Activated CD4-positive, alpha-beta T cell treated with anti-CD3 and anti-CD28 coated beads, Interleukin-2, amount 10 ng/mL, durations not matched to agents 24 days and 14 days (primary cell): ENCODE measurements at places on chromosomes 1 and 21.

DNA sequence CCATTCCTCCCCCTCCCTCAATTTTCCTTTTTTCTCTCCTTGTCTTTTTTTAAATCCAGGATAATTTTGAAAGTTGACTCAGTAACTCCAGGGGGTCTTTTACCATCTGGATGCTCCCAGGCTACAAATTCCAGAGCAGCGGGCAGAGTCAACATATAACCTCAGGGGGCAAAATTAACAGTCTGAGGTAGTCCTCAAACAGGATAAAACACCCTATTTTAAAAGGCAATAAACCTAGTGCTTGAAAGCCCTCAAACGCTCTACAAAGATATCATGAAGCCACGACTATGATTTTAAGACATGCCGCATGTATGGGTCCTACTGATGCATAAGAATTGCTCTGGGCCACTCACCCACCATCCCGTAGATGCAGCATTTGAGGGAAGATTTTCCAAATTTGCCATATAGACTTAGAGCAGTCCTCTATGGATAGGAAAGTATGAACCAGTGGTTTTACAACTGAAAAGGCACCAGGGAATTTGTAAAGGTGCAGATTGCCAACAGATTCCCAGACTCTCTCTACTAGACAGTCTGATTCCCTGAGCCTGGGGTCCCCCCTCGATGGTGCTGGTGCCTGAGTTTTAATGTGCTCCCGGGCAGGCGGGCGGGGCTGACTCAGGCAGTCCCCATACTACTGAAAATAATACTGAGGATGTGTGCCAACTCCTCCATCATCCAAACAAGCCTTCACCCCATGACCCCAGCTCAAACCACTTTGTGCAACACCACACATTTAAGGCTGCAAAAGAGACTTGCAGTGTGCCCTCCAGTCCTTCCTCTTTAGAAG lies 37.2 kb downstream of the PTPN14 start:
- no peak for DNase-seq

- DNase-seq: no peak
These were observed 1.7 kb downstream of the COP1 start for GRCh38 chr1:176205332-176205914.

DNA sequence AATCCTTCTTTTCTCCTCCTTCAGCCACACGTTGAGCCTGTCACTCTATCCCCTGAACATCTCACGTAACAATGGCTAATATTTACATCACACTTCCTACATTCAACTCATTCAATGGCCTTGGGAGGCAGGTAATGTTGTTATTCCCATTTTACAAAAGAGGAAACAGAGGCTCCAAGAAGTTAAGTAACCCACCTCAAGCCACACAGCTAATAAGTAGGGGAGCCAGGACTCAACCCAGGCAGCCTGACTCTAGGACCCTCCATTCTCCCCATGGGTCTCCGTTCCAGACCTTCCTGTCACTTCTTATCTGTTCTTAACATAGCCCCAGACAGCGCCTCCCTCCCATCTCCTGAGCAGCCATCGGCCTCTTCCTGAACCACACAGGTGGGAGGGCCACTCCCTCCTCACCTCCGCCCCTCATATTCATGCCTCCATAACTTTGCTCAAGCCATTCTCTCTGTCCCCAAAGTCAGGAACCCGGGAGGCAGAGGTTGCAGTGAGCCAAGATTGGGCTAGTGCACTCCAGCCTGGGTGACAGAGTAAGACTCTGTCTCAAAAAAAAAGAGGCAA lies 2.2 kb downstream of the PADI4 start:
- no peak for DNase-seq

DNA sequence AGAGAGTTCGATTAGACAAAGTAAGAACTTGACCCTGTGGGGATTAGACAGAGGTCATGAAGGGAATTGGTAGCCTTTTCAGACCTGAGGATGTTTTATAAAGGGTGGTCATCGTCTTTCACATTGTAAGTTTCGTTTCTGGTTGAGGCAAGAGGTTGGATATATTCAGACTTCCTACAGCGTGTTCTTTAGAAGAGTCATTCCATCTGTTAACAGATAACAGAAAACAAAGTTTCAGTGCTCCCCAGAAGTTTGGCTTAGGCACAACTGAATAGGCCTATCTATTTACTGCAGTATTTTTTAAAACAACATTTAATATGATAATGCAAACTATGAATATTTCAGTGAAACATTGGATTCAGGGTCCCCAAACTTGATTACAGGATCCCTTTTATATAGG lies 17.1 kb upstream of the IVNS1ABP start:
- no peak for DNase-seq

GRCh38 chr1:234368320-234369032 lies 4.8 kb upstream of the COA6 start:
- peak; percentile 61 for DNase-seq

DNA sequence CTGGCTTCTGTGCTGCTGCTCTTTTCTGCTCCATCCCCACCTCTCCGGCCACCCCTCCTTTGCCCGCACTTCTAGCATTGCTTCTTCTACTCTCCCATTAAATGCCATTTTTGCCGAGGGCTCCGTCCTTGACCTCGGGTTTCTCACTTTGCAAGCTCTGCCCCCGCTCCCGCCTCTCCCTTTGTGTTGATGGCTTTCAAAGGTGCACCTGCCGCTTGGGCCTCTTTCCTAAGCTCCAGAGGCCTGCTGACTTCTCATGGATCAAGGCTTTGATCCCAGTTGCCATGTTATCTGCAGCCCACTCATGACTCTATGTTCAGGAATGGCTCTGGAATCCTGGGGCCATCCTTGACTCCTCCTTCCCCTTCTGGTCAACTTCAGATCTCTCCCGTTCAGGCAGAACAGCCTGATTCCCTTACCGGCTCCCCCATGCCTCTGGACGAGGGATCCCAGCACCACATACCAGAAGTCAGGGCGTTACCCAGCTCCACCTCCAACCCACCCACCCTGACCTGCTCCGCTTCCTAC lies 54.3 kb downstream of the TLR5 start:
- no peak for DNase-seq

DNA sequence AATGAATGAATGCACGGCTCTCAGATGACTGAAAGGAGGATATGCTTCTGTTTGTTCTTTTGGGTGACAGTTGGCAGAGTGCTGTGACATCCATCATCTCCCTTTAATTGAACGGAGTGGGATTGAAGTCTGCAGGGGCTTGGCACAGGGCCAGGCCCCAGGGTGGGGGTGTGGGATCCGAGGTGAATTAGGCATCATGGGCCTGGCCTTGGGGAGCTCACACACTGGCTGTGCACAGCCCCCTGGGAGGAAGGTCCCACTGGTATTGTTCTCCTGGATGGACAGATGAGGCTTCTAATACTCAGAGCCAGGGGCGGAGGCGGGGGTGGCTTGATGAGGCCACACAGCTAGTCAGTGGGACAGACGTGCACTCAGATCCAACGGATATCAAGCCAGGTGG lies 19.3 kb downstream of the EPHB2 start:
- no peak for DNase-seq

- DNase-seq: no peak
These were observed 3.9 kb downstream of the KRTAP19-8 start for GRCh38 chr21:31034378-31034777.

- DNase-seq: no peak
These were observed 26.3 kb upstream of the TINAGL1 start for GRCh38 chr1:31549809-31550620.

DNA sequence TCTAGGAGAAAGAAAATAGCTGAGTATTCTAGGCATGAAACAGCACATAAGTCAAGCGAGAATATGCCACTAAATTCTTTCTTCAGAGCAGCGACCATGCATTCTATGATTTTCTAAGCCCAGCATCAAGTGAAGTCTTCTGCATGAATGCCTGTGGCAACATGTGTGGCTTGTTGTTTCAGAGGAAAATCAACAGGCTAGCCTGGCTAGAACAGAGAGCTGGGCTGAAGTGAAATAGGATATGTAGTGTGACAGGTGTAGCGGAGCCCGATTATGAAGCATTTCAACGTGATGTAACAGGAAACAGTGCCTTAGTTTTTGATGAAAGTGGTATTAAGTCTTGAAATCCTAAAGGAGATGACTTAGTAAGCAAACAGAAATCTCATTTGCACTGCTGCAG lies 7.0 kb downstream of the CSDE1 start:
- no peak for DNase-seq

GRCh38 chr1:240652961-240653409 lies 41.0 kb upstream of the GREM2 start:
- DNase-seq: no peak

GRCh38 chr1:241376701-241377100 lies 19.7 kb upstream of the RGS7 start:
- no peak for DNase-seq

GRCh38 chr21:38916214-38916964 lies 110.7 kb downstream of the ETS2 start:
- no peak for DNase-seq

DNA sequence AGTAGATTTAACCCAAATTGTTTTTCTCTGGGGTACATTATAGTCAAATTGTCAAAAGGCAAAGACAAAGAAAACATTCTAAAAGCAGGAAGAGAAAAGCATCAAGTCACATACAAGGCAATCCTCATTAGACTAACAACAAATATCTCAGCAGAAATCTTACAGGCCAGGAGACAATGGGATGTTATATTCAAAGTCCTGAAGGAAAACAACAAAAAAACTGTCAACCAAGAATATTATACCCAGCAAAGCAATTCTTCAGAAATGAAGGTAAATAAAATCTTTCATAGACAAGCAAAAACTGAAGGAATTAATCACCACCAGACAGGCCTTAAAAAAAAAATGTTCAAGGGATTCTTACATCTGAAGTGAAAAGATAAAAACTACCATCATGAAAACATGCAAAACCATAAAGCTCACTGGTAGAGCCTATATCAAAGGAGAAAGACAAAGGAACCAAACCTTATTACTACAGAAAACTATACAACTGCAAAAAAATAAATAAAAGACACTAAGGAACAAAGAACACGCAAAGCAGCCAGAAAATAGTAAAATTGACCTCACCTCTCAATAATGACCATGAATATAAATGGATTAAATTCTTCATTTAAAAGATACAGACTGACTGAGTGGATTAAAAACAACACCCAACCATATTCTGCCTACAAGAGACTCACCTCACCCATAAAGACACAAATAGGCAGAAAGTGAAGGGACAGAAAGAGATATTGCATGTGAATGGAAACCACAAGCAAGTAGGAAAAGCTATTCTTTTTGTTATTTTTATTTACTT lies 113.8 kb upstream of the ZC3H11B start:
- DNase-seq: no peak

DNA sequence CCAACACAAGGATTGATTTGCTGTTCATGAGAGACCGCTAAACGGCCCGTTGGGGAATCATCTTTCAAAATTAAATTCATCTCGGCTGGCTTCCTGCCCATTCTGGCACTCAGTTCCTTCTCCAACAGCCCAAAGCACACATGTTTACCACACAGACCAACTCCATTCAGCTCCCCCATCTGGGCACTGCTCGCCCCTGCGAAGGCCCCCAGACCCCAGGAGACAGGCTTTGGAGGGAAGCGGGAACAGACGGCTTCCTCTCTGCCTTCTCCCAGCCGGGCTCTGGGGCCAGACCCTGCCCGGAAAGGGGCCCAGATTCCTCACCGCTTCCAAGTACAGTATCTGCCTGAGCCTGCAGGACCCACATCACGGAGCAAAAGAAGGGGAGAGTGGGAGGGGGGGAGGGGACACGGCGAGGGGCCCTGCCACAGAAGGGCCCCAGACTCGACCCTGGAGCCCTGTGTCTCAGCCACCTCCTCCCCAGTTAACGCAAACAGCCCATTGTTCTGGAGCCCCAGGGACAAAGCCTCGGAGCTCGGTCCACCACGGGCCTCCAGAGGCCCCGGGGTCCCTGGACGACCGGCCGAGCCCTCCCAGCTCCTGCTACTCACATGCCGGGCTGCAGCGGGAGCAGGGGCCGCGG lies 660 bp downstream of the MEGF6 start:
- DNase-seq: no peak

- DNase-seq: no peak
These were observed 73.5 kb downstream of the KAZN start for GRCh38 chr1:14672005-14672404.

- peak; percentile 65 for DNase-seq
These were observed 101.3 kb upstream of the ARTN start for GRCh38 chr1:43832255-43832654.

- peak; percentile 41 for DNase-seq
These were observed 30.6 kb downstream of the IARS2 start for GRCh38 chr1:220124542-220124941.

DNA sequence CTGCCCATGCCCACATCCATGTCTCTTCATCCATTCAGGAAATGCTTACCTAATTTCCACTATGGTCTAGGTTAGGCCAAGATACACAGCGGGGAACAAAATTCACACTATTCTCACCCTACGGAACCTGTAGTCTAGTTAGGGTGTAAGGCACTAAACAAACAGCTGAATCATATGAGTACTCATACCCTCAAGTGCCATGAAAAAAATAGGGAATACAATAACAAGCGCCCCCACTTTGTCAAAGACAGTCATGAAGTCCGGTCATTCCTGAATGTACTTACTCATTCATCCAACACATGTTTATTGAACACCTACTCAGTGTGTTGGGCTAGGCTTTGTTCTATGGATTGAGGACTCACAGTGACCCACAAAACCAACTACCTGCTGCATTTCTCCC lies 6.2 kb upstream of the FYB2 start:
- DNase-seq: no peak

- DNase-seq: no peak
These were observed 11.4 kb downstream of the HP1BP3 start for GRCh38 chr1:20775700-20776099.

DNA sequence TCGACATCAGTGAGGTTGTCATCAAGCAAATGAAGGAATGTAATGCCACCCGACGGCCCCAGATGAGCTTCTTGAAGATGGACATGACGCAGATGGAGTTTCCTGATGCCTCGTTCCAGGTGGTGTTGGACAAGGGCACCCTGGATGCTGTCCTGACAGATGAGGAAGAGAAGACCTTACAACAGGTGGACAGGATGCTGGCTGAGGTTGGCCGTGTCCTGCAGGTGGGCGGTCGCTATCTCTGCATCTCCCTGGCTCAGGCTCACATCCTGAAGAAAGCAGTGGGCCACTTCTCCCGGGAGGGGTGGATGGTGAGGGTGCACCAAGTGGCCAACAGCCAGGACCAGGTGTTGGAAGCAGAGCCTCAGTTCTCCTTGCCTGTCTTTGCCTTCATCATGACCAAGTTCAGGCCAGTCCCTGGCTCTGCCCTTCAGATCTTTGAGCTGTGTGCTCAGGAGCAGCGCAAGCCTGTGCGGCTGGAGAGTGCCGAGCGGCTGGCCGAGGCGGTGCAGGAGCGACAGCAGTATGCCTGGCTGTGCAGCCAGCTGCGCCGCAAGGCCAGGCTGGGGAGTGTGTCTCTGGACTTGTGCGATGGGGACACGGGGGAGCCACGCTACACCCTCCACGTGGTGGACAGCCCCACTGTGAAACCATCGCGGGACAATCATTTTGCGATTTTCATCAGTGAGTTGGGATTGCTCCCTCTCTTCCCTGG lies 2.5 kb downstream of the METTL13 start:
- DNase-seq: no peak

DNA sequence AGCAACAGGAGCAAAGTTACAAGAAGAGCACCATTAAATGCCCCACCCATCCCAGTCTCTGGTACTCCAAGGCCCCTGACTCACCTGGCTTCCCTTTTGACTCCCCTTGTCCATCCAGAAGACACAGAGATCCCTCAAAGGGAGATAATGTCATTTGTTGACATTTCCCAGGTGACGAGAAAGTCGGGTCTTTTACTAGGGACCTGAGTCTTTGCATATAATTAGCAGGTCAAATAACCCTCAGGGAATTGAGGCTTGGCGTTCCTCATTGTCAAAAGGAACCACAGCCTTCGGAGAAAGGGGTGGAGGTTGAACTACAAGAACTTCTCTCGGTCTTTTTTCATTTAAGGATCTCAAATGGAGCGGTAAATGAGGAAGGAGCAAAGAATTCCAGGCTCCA lies 133.2 kb downstream of the PROX1 start:
- DNase-seq: no peak

GRCh38 chr1:158644449-158644848 lies 39.4 kb downstream of the OR10Z1 start:
- DNase-seq: no peak
